Epithelial cell of prostate (primary cell): ENCODE measurements at places on chromosomes 1 and 21.

DNA sequence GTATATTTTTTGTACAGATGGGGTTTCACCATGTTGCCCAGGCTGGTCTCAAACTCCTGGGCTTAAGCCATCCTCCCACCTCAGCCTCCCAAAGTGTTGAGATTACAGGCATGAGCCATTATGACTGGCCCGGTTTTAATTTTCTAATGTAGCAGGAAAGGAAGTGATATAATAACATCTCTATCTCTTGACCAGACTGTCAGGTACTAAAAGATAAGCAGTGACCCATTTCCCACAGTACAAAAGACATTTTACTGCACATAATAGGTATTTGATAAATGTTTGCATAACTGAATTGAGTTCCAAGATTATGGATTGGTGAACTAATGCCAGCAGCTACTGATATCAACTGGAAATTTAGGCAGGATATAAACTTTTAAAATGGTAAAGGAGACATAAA, 4.0 kb downstream of the NVL start:
- no peak for DNase-seq

- no peak for DNase-seq
These were observed 32.9 kb downstream of the VWA5B1 start for GRCh38 chr1:20323613-20323920.

- no peak for DNase-seq
These were observed 48.0 kb upstream of the SLC19A1 start for GRCh38 chr21:45590246-45590725.

DNA sequence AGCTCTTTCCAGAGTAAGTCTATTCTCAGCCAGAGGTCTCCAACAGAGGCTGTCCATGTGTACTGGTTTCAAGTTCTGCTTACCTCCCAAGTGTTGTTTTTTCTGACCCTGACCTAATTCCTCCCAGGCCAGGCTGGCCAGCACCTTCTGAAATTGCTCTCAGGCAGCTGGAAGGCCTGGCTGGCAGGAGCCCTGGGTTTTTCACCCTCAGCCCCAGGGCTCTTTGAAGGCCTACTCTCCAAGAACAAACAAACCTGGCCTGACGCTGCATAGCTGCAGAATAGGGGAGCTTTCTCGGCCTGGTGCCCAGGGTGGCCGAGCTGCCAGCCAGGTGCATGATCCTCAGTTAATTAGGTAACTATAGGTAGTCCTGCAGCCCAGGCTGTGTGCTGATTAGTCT, 147.5 kb downstream of the CACNA1E start:
- no peak for DNase-seq

DNA sequence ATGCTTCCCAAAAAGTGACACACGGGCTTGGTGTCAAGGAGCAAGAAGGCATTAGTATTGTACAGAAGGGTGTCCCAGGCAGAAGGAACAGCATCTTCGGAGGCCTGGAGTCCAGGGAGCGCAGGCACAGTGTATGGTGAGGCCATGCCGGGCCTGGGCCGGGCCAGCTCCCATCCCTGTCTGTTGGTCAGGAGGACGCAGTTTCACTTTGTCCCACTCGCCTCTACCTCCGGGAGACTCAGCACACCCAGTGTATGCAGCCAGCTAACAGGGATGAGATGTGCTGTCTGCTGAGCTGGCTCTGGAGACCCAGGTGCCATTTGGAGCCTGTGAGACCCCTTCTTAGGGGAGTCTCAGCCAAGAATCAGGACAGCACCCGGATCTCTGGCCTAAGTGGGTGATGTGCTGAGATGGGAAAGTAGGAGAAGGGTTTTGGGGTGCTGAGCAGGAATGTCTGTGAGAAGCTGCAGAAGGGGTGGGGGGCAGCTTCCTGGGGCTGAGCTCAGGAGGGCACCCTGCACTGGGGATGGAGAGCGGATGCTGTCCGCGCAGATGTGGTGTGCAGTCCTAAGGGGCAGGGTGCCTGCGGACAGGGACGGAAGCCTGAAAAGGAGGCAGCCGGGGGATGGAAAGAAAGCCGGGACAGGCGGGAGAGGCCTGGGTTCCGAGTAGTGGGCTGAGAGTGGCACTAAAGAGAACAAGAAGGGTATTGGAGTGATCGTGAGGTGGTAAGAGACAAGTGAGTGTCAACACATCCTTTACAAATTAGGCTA, 25.7 kb downstream of the DMRTB1 start:
- DNase-seq: no peak

GRCh38 chr1:63914241-63914640, 140.4 kb downstream of the ROR1 start:
- DNase-seq: no peak

DNA sequence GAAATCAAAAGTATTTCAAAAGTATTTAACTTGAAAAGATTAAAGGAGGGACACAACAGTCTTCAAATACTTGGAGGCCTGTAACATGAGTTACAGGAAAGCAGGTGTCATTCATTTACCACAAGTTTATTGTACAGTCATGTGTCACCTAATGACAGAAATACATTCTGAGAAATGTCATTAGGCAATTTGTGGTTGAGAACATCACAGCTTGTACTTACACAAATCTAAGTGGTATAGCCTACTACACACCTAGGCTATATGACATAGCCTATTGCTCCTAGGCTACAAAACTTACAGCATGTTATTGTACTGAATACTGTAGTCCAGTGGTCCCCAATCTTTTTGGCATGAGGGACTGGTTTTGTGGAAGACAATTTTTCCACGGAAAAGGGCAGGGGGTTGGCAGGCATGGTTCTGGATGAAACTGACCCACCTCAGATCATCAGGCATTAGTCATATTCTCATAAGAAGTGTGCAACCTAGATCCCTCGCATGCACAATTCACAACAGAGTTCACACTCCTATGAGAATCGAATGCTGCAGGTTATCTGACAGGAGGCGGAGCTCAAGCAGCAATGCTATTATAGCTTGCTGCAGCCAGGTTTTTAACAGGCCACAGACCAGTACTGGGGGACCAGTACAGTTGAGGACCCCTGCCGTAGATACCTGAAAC, 25.0 kb upstream of the PHTF1 start:
- DNase-seq: no peak
